NCI-H82 (cell line): ENCODE measurements at places on chromosomes 4 and X.

- DNase-seq: no peak
Measured at GRCh38 chrX:150942942-150943594, 40.1 kb upstream of the HMGB3 start.

- DNase-seq: no peak
Measured at GRCh38 chrX:38871129-38872029, 70.1 kb downstream of the MID1IP1 start.

- peak; percentile 48 for DNase-seq
Measured at GRCh38 chr4:83828601-83829000, 292.7 kb downstream of the GPAT3 start.

GRCh38 chr4:109027016-109027500 is 264.2 kb upstream of the ETNPPL start:
- no peak for DNase-seq

DNA sequence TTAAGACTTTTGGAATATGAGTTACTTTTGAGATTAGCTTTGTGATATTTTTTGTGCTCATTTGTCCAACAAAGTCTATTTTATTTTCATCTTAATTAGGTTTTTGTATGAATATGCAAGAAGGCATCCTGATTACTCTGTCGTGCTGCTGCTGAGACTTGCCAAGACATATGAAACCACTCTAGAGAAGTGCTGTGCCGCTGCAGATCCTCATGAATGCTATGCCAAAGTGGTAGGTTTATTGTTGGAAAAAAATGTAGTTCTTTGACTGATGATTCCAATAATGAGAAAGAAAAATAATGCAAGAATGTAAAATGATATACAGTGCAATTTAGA is 10.8 kb downstream of the ALB start:
- DNase-seq: no peak

DNA sequence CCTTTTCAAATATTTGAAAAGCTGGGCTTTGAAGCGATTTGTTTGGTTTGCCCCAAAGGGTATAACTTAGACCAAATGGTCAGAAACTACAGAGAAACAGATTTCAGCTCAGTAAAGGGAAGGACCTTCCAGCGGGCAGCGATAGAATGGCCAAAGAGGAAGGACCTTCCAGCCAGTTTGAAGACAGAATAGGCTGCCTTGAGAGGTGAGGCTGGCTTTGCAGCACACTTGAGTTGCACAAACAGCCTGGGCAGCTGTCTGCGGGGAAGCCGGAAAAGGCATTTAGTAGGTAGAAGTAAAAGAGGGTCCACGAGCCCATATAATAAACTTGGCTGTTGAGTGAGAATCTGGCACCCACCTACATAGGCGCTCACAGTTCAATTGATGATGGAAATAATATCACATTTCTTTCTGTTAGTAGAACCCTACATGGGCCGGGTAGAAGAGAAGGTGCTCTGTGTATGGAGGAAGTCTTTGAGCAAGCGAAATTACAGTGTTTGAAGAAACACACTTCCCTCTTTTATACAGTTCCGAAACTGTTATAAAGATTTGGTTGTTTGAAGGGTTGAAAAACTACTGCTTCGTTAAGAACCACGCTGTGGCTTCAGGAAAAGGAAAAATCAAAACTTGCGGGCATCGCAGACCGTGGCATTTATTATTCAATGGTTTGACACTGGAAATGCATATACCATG is 75.0 kb upstream of the SORBS2 start:
- DNase-seq: no peak

DNA sequence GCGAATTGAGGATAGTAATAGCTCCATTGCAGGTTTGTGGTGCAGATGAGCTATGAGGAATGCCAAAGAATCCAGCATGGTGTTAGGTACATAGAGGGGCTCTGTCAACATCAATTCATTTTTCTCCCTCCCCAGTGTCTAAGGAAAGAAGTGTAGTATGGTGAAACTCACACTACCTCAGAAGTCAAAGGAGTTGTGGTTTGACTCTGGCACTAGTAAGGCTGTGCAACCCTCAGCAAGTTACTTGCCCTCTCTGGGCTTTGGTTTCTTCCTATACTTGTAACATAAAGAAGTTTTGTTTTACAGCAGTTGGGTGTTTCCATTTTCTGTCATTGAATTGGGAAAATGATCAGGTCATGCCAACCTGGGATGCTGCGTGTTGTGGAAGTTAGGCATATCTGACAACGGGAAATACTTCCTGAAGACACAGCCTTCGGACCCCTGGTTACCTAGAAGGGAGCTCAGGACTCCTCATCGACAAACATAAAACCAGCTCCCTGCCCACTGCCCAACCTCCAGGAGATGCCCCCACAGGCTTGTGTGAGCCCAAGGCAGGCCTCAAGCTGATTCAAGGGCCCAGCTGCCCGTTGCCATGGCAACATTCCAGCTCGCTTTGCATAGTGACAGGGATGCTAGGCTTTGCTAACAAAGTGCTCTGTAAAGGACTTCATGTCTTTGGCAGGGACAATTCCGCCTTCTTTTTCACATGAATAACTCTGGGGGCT is 71.4 kb downstream of the RTL5 start:
- DNase-seq: peak; percentile 28

- peak; percentile 86 for DNase-seq
Measured at GRCh38 chr4:124713185-124713592, 657 bp upstream of the ANKRD50 start.
